Left renal cortex interstitium (tissue), 4 donors: ENCODE measurements at places on chromosomes 12 and 14. TPM values are rescaled to one million over a fixed set of nuclear protein-coding genes. Genes with fewer than 3 reads are reported as not detected.

DNA sequence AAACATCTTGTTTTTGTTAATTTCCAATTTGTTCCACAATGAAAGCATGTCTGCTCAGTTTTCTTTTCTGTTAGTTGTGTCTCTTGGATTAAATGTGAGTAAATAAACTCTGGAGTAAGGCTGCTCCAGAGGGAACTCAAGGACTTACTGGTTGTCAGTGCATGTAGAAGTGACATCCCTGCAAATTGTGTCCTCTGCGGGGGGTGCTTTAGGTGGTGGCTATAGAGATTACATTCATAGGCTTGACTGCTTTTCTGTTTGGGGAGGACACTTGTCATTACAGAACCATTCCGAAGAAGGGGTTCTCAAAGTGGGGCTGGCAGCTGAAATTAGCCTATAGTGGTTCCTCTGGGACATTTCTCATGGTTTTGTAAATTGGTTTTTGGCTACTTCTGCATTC is 8.8 kb downstream of the TMTC2 start:
- DNase-seq: no peak

GRCh38 chr12:1858456-1858855 is 38.1 kb downstream of the LRTM2 start:
- DNase-seq: no peak

DNA sequence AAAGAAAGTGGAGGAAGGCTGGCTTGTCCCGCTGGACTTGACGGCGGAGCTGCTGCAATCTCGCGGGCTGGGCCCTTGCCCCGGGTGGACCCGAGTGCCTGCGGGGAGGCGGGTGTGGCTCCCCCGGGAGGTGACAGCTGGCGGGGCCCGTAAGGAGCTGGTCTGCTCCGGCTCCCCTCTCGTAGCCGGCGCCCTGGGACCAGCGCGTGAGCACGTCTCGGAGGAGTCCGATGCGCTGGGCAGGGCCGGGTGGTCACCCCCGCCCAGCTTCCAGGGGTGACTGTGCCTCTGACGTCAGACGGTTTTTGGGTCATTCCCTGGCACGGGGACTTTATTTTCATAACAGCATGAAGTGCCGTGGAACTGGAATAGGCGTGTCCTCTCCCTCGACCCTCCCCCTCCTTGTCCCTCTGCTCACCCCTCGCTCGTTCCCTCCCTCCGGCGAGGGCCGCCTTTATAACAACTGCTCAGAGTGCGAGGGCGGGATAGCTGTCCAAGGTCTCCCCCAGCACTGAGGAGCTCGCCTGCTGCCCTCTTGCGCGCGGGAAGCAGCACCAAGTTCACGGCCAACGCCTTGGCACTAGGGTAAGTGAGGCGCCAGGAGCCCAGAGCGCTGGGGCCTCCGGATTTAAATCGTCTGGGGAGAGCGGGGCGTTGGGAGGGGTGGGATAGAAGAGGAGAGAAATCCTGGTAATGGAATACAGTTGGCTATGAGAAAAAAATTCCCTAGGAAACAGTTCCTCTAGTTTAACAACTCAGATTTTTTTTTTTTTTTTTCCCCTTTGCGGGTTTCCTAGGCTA is at the start of gene GPRC5A:
Gene GPRC5A (plus strand): TSS at position 483 of the 801 bp plus-strand sequence. CDS start 16,688 bp downstream, outside the sequence.
- no peak for DNase-seq

DNA sequence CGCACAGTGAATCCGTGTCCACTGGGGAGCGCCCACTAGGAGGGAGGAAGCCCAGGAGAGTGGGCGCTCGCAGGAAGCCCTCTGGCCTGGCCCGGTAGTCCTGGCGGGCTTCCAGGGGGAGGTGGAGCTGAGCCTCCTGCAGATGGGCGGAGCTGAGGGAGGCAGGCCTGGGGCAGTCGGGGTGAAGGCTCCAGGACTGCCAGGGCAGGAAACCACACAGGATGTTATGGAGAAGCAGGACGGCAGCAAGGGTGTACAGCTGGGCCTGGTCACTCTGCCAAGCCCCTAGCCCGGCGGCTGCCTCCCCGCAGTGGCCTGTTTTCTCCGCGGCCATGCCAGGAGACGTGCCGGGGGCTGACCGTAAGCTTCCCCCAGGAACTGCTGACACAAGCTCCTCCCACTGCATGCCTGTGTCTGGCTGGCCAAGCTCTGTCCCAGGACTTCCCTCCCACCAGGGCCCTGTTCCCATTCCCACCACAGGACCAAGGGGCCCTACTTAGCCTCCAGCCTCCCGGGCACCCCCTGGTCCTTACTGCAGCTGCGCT is 143.4 kb upstream of the C14orf180 start:
- DNase-seq: no peak

- no peak for DNase-seq
Measured at GRCh38 chr14:103408491-103409155, 23.4 kb downstream of the MARK3 start.

DNA sequence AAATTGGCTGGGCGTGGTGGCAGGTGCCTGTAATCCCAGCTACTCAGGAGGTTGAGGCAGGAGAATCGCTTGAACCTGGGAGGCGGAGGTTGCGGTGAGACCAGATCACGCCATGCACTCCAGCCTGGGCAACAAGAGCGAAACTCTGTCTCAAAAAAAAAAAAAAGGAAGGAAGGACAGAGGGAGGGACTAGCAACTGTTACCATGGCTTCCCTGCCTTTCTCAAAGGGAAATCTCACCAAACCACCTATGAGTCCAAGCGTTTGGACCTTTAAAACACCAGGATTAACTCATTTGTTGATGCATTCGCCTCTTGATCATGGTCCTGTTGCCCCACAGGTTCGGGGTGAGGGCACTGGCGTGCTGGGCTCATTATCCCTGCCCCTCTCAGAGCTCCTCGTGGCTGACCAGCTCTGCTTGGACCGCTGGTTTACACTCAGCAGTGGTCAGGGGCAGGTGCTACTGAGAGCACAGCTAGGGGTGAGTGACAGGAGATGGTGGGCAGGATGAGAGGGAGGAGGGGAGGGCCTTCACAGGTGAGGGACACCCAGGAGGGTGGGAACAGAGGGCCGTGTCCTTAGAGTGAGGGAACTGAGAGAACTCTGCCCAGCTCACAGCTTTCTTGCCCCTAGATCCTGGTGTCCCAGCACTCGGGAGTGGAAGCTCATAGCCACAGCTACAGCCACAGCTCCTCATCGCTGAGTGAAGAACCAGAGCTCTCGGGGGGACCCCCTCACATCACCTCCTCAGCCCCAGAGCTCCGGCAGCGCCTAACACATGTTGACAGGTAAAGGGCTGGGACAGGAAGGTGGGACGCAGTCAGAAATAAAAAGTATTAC is 10.2 kb upstream of the MYL6B start:
- no peak for DNase-seq

DNA sequence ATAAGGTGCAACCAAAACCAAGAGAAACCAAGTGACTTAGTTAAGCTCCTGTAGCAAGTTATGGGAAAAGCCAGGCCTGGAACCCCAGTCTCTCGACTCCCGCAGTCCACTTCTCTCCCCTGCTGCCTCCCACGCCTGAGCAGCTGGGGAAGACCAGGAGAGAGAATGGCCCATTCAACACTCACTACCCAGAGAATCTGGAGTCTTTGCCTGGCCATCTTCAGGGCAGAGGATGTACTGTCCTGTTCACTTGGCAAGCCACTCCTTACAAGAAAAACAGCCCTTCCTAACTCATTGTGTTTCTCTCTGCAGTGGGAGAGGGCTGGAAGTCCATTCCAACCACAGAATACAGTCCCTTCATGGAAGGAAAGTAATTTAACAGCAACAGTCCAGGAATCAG is 1.8 kb downstream of the PITPNM2 start:
- DNase-seq: no peak

- no peak for DNase-seq
Measured at GRCh38 chr14:105529319-105529568, 2.9 kb downstream of the TMEM121 start.

DNA sequence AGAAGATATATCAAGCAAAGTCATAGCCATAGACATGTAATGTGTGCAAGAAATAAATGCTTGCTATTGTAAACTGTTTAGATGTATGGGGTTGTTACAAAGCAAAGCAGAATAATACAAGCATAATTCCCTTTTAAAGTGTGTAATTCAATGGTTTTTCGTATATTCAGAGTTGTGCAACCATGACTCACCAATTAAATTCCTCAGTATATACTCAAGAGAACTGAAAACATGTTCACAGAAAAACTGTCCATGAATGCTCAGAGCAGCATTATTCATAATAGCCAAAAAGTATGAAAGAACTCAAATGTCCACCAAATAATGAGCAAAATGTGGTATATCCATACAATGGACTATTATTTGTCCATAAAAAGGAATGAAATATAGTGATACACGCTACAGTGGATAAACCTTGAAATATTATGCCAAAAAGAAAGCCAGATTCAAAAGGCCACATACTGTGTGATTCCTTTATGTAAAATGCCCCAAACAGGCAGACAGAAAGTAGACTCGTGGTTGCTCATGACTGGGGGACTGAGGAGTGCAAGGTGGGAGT is 9.3 kb downstream of the GXYLT1 start:
- no peak for DNase-seq

DNA sequence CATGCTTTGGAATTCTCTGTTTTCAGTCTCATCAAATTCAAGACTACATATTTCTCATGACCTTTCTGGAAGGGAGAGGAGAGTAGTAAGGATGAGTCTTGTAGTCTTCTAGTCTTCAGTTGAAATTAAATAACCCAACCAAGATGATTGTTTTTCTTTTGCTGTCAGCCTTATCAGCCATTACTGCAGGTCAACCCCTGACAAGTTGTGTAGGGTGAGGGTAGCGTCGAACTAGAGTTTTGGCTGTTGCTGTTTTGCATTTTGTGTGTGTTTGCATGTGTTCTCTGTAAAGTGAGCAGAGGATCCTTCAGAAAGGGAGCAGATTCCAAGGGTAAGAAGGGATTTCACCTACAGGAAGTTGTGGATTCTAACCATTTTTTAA is 28.4 kb downstream of the DIP2B start:
- no peak for DNase-seq

DNA sequence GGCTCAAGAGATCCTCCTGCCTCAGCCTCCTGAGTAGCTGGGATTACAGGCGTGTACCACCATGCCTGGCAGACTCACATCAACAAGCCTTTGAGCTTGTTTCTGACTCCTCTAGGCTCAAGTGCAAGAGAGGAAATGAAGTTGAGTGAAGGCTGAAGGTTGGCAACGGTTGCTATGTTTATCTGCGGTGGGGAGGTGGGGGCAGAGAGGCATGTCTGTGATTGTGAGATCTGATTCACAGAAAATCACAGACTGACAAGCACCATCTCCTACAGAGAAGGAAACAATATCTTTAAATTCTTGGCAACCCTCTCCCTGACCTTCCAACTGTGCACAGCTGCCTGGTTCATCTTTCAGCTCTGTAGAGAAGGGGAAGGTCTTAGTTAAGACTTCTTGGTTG is 22.1 kb upstream of the NINJ2 start:
- no peak for DNase-seq

DNA sequence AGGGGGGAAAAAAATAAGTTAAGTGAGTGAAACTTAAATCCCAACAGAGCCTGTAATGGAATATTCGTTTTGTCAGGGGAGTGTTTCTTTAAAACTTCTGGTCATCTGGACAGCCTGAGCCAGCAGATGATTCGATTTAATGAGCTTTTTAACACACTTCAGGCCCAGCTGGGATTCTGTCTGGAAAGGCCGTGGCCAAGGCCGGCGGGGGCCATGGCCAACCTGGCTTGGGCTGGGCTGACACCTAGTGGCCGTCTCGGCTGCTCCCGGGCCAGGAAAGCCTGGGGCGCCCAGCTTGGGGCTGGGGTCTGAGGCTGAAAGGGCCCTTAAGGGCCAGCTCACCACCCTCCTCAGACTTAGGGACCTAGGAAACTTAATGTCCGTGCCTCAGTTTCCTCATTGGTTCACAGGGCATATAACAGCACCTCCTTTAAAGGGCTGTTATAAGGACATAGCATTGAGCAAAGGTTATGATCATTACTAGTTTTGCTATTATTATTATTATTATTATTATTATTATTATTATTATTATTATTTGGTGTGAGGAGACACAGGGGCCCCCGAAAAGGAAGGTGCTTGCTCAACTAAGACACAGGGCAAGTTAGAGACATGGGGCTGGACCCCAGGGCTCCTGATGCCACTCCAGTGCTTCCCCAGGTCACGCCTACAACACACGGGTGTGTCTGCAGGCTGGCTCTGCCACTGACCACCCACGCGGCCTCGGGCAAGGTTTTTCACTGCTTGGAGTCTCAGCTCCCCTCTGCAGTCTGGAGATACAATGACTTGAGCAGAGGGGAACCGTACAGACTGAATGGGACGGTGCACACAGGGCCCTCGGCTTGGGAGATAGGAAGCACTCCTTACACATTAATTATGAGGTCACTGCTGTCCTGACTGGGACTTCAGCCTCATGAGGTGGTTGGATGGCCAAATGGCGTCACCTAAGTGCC is 84.0 kb downstream of the SYNE3 start:
- no peak for DNase-seq

DNA sequence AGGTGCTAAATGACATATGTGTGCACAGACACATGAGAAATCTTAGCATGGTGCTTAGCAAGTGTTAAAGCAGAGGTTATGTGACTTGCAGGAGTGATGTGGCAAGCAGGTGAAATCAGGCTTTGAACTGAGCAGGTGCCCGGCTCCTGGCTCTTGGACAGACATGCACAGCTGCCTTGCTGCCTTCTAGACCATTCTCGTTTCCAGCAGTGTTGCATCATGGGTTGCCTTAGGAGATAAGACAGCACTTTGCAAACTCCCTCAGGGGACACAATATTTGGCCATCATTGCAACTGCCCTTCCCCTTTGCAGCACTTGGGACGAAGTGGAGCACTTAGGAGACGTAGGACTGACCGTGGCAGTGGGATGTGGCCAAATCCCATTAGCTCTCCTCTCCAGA is 17.2 kb upstream of the GSC start:
- DNase-seq: no peak

DNA sequence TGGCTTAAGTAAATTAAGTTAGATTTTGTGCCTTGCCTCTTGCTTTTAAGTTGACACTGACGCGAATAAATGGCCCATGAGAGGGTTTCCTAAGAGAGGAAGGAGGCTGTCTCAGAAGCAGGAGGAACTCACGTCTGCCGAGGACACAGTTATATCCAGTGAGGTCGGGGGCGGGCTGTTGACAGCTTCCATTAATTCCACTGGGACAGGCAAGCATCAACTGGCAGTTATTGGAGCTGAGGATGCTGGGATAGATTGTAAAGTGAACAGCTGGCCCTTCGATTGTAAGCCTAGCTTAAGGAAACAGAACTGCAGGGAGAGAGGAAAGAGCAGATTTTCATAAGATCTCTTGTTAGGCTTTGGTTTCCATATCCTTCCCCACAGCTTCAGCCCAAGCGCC is 399.2 kb downstream of the IPO8 start:
- DNase-seq: no peak

KRT8 gene
- polyA plus RNA-seq: 256 TPM

SLC25A47 gene
- not detected for polyA plus RNA-seq

GPRC5D gene
- 1.2 TPM for polyA plus RNA-seq

GPR84 gene
- 0.24 TPM for polyA plus RNA-seq

OR4E2 gene
- polyA plus RNA-seq: not detected

ASCL1 gene
- polyA plus RNA-seq: 0.12 TPM

RGS6 gene
- 1.5 TPM for polyA plus RNA-seq

TAS2R8 gene
- polyA plus RNA-seq: not detected

MGP gene
- 48.3 TPM for polyA plus RNA-seq
